ENCODE measurements at places on chromosomes 13 and 19.

GRCh38 chr19:13152974-13153568 lies 2.9 kb downstream of the IER2 start:
- peak; percentile 98 for DNase-seq

DNA sequence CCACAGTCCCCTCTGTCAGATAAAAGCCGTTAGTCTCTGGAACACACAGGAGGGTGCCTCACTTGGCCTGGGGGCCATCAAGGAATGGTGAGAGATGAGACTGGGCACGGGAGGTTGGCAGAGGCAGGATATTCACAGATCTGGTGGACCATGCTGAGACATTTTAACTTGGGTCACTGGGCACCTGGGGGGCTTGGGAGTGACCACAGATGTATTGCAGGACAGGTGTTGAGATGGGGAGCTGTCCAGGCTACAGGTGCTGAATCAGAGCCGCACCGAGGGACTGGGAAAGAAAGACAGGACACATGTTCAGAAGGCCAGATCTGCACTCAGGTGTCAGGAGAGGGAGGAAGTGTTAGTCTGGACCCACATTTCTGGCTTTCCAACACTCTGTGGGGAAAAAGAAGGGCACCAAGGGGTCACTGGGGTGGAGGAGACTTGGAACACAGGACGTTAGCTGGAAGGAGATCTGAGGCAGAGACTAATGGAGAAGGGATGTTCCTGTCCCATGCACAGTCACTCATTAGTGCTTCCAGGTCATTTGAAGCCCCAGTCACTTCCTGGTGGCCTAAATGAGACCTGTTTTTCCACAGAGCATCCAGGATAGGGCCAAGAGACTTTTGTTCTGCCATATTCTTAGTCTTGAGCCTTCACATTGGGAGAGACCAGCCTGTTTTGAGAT lies 56.1 kb downstream of the CHST8 start:
- no peak for DNase-seq

DNA sequence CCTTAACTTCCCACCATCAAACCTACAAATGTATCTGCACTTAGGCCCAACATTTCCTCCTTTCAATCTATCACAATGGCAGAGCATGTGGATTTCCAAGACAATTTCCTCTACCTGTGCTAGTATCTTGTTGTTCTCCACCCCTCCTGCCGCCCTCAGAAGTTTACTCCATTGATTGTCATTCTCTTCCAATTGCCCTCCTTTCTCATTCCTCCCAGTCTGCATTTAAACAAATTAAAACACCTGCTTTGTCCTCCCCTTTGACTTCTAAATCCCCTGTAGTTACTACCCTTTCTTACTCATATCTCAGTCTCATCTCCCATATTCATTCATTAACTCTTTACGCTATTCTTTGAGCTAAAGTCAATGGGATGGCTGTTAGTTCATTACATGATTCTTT lies 370.6 kb downstream of the DIAPH3 start:
- no peak for DNase-seq

- no peak for DNase-seq
These were observed 1303.0 kb downstream of the EFNB2 start for GRCh38 chr13:105232439-105232838.

DNA sequence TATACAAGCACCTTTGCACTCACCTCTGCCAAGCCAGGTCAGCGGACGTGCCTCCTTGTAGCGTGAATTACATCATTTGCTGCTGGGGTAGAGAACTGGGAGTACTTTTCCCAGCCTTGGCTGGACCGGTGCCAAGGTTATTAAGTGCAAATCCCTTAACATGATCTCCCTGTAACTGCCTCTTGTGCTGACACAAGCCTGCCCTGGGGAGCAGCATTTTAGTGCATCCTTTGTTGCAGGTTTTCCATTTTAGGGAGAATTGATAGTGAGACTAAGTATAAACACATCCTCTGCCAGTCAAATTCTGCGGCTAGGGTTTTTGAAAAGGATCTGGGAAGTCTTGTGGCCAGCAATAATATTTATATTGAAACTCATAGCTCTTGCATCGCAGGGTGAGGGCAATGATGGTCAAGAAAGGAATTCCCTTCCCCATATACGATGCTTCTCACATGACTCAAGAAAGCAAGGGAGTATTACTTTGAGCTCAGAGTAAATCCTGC lies 32.7 kb upstream of the DCLK1 start:
- DNase-seq: no peak

GRCh38 chr19:46728693-46729339 lies 11.9 kb upstream of the PRKD2 start:
- DNase-seq: peak; percentile 88

DNA sequence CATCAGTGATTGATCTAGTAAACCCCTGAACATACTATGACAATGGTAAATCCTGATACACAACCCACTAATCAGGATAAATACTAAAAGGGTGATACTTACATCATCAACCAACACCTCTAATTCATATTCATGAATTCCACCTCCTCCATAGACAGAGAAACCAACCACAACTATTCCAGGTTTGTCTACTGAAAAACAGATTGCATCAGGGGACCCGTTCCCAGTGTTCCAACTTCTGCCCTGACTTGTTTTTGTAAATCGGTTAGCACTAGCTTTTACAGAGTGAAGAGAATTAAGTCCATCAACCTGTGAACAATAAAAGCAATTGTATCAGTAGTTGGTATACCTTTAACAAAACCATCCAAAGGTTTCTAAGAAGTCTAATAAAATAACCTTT lies 149.2 kb downstream of the MYCBP2 start:
- no peak for DNase-seq

GRCh38 chr19:1122972-1123363 lies 19.2 kb downstream of the GPX4 start:
- DNase-seq: no peak

Data from T-helper 9 cell (primary cell).